ENCODE measurements at places on chromosomes 3 and 15. TPM values are rescaled to one million over a fixed set of nuclear protein-coding genes. Genes with fewer than 3 reads are reported as not detected.

Gene PLS1
- total RNA-seq: 0.66 TPM

Gene SLC35G2
- total RNA-seq: 11.4 TPM

Gene SLC24A5
- total RNA-seq: not detected

Gene STRIT1
- total RNA-seq: not detected

Gene C2CD4B
- total RNA-seq: 0.26 TPM
